AML-193 (cell line): ENCODE measurements at places on chromosomes 3 and 15.

GRCh38 chr15:65796610-65797078 is 4.6 kb upstream of the DENND4A start:
- DNase-seq, result no peak

GRCh38 chr15:52527911-52528563 is 643 bp downstream of the MYO5A start:
- peak; percentile 15 for DNase-seq

DNA sequence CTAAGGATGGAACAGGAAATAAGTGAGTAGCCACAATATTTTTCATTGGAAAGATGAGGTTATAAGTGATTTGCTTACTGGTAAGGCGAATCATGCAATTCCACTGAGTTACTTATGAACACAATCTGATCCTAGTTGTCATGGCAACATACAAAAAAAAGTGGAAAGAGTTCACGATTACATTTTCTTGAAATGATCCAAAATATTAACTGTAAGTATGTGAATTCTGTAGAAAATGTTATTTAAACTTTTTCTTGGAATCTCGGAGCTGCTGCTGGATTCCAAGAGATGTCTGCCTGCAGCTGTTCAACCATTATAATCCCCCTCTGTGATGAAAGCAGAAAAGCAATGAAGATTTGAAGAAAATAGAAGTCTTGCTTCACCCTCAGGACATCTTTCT is 120.5 kb downstream of the KBTBD8 start:
- DNase-seq, result no peak

- DNase-seq, result no peak
Observed at GRCh38 chr3:88364926-88365325, 215.2 kb downstream of the C3orf38 start.

- DNase-seq, result no peak
Observed at GRCh38 chr3:127666676-127667075, 6.1 kb upstream of the ABTB1 start.

DNA sequence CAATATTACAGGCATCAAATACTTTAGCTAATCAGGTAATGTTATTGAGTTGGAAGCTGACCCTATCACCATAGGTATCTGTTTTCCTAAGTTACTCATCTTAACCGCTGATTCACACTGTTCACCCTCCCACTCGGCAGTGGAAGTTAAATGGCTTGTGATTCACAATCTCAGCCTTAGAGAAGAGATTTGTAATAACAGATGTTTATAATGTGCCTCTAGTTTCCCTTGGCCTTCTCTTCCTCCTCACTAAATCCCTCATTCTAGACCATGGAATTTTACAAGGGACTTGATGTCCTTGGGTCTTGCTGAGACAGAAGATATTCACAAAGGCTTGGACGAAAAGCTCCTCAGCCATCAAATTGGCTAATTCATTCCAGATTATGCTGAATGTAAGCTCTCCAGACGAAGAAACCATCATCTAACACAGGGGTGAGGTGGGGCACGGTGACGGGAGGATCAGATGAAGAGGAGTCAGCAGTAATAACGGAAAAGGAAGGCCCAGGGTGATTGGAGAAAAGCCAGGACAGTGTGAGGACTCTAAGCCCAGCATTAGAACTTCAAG is 931.7 kb downstream of the MCTP2 start:
- no peak for DNase-seq

- no peak for DNase-seq
Observed at GRCh38 chr15:61186905-61187741, 42.0 kb downstream of the RORA start.

GRCh38 chr3:113533534-113533892 is 1.2 kb downstream of the SIDT1 start:
- DNase-seq, result peak; percentile 36

DNA sequence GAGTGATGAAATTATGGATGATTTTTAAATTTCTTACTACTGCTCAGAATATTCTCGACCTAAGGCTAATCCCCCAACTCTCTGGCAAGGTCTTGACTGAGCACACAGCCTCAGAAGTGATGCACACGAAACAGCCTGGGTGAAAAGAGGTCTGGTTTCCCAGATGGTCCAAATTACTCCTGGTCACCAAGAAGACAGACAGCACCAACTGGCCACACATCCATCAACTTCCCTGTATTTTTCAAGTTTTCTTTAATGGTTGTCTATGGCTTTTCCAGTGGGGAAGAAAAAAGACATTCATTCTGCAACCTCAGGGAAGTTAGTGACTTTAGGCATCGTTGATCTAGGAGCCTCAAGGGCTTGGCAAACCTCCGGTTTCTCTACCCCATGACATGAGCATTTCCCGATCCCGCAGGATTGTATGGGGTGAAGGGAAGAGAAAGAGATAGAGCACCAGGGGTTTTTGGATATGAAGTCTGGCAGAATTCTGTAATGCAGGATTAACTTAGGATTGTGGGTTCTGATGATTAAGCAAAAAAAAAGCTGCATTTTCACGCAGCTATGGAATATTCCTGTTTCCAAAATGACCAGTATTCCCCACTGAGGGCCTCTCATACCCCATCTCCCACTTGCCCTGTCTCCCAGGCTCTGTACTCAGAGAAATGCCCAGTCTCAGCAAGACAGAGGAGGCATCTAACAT is 62.2 kb downstream of the UMPS start:
- DNase-seq, result no peak

- DNase-seq, result no peak
Observed at GRCh38 chr3:127275287-127275781, 12.5 kb downstream of the PRR20G start.

DNA sequence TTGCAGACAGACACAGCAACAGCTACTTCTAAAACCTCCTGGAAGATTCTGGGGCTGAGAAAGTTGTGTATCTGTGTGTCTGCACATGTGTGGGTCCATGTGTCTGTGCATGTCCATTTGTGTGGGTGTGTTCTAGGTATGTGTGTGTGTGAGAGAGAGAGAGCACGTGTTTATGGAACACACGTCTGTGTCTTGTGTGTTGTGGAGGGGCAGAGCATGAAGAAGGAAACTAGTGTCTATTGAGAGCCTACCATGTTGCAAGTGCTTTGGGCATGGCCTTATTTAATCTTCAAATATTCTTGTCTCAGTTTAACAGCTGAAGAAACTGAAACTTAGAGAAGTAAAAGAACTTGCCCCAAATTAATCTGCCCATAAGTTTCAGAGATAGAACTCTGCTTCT is 327.5 kb downstream of the UACA start:
- DNase-seq, result no peak

DNA sequence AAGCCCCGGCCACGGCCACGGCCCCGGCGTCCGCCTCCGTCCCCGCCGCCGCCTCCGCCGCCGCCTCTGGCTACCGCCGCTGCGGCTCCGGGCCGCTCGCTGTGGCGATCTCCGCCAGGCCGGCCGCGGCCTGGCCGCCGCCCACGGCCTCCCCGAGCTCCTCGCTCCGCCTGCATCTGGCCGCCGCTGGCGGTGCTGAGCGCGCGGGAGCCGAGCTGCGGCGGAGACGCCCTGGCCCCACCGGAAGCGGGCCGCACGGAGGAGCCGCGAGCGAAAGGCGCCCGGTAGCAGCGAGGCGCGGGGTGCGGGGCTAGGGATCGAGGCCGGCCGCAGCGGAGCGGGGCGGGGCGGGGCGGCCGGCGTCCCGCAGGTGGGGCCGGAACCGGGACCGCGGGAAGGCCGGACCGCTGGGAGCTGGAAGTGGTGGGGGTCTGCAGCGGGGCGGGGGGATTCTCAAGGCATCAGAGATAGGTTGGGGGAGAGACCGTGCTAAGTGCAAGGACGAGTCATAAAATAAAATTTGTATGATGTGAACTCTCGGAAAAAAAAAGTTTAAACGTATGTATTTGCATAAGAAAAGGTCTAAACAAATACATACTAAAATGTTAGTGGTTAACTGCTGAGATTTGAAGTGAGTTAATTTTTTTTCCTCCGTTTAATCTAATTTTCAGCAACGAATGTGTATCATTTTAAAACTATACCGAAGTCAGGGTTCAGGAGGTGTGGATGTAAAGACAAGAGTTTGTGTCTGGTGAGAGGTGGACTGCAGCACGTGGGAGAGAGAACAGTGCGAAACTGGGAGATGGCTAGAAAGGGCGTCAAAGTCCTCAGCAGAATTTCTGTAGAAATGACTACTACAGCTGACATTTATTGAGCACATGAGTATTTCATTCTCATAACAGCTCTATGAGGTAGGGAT is at the start of gene AVEN:
Gene AVEN (minus strand): TSS at position 334 of the 919 bp plus-strand sequence. CDS start 158 bp downstream, at position 176.
- peak; percentile 53 for DNase-seq

DNA sequence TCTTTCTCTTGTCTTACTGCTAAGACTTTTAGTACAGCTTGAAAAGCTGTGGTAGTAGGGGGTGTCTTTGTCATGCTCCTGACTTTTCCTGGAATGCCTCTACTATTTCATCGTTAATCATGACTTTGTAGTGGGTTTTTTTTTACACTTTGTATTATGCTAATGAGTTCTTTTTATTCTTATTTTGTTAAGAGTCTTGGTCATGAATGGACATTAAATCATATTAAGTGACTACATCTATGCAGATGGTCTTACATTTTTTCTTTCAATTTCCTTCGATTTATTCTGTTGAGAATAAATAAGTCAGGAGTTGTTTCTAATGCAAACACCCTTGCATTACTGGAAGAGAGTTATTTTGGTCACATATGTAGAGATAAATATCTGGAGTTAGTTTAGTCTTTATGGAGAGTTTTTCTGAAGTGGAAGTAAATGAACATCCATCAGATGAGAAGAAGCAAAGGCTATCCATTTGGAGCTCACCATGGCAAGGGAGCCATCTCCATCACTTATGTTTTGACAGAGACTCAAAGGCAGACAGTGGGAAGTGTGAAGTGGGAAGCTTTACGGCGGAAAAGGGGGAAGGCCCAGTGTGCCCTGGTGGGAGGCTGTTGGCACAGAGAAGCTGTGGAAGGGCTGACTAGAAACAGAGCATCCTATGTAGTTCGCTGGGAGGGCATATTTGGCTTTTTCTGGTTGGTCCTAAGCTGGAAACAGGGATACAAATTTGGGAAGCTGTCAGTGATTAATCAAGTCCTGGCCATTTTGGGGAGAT is 73.1 kb upstream of the PRR23E start:
- no peak for DNase-seq

- DNase-seq, result no peak
Observed at GRCh38 chr3:59456852-59457485, 407.1 kb upstream of the CFAP20DC start.

GRCh38 chr15:73397461-73397860 is 28.7 kb upstream of the HCN4 start:
- DNase-seq, result no peak

DNA sequence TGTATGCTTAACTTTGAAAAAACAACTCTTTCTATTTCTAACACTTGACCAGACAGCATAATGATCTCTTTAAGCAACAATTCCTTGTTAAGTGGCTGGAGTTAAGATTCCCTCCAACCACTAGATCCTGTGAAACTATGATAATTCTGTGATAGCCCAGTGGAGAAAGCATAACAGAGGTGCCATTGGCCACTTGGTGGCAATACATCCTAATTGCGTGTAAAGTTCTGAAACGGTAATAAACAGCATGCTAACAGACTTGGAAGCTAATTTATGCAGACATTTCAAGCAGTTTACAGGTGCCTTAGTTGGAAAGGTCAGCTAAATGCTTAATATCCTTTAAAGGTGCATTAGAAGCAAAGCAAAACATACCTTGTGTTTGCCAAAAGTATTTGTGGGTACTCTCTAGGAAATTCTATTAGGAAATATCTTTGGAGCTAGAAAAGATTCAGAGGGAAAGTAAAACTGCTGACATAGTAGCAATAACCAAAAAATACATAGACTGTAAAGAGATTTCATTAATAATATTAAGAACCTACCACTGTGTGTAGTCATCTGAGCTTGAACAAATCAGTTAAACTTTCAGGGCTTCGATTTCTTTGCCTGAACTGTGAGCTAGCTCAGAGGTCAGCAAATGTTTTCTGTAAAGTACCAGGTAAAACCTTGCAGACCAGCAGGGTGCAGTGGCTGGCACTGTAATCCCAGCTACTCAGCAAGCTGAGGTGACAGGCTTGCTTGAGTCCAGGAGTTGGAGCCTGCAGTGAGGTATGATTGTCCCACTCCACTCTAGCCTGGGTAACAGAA is 19.0 kb upstream of the CSTA start:
- DNase-seq, result peak; percentile 77

GRCh38 chr3:101732240-101732641 is 7.8 kb downstream of the CEP97 start:
- no peak for DNase-seq

GRCh38 chr3:71521940-71522876 is 61.3 kb downstream of the FOXP1 start:
- DNase-seq, result no peak

DNA sequence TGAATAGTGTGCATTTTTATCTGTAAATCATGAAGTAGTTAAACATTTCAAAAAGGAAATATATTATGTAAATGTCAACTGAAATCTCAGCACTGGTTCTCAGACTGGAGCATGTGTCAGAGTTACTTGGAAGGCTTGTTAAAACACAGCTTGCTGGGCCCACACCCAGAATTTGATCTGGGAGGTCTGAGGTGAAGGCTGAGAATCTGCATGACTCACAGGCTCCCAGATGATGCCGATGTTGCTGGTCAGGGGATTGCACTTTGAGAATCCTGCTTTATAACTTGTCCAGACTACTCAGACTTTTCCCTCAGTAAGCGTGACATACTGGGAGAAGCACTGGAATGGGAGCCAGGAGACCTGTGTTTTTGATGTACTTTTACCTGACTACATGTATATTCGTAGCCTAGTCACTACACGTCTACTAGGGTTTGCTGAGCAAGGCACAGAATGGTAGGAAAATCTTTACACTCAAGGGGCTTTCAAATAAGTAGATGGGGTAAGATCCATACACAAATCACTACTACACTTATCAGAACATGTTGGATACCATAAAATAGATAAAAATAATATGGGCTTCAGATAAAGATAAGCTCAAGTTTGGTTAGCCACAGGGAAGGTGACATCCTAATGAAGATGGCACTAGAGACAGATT is 77.1 kb upstream of the MEX3B start:
- no peak for DNase-seq

- no peak for DNase-seq
Observed at GRCh38 chr3:135966271-135966961, 888 bp downstream of the PPP2R3A start.

DNA sequence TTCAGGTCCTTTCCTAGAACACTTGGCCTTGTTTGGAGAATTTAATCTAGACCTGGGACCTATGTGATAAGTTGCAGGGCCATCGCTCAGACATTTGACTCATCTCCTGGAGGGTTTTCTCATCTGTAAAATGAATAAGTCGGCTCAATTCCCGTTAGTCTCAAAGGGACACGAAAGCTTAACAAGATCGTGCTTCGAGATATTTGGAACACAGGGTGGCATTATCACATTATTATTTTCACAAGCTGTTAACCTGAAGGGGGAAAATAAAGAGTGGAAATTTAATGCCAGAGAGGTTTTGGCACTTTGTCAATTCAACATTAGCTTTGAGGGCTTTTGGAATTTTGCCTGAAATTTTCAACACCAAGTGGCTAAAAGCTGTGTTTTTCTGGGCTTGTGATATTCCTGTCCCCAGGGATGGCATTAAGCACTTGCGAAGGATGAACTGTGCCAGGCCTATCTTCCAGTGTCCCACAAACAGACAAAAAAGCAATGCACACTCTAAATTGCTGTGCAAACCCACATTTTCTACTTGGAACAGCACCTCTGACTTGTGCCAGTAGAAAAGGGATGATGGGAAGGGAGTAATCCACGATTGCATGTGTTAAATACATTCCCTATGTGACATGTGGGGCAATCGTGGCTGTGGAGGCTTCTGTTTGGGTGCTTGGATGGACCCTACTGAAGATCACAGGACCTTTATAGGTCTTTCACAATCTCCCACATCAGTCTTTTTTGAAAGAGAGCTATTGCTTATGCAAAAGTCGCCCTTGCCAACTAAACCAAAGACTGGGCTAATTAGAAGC is 478.7 kb downstream of the MFSD1 start:
- DNase-seq, result no peak
